ENCODE measurements at places on chromosomes 11 and 22.
A peak's percentile ranks its signal among the peaks of the same experiment; 100 is the strongest.

GRCh38 chr11:122276221-122276620 is 160.2 kb upstream of the BLID start:
- no peak for DNase-seq

DNA sequence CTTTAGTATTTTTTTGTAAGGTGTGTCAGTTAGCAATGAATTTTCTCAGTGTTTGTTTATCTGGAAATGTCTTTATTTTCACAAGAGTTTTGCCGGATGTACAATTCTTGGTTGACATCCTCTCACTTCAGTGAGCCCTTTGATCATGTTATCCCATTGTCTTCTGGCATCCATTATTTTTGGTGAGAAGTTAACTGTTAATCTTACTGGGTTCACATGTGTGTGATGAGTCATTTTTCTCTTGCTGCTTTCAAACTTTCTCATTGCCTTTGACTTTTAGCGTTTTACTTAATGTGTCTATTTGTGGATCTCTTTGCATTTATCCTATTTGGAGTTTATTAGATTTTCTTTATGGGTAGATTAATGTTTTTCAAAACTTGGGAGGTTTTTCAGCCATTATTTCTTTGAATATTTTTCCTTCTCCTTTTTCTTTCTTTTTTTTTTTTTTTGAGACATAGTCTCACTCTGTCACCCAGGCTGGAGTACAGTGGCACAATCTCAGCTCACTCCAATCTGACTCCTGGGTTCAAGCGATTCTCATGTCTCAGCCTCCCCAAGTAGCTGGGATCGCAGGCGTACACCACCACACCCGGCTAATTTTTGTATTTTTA is 100.5 kb upstream of the RRM1 start:
- no peak for DNase-seq

- DNase-seq, result no peak
Measured at GRCh38 chr22:40043081-40043480, 48.3 kb downstream of the FAM83F start.

DNA sequence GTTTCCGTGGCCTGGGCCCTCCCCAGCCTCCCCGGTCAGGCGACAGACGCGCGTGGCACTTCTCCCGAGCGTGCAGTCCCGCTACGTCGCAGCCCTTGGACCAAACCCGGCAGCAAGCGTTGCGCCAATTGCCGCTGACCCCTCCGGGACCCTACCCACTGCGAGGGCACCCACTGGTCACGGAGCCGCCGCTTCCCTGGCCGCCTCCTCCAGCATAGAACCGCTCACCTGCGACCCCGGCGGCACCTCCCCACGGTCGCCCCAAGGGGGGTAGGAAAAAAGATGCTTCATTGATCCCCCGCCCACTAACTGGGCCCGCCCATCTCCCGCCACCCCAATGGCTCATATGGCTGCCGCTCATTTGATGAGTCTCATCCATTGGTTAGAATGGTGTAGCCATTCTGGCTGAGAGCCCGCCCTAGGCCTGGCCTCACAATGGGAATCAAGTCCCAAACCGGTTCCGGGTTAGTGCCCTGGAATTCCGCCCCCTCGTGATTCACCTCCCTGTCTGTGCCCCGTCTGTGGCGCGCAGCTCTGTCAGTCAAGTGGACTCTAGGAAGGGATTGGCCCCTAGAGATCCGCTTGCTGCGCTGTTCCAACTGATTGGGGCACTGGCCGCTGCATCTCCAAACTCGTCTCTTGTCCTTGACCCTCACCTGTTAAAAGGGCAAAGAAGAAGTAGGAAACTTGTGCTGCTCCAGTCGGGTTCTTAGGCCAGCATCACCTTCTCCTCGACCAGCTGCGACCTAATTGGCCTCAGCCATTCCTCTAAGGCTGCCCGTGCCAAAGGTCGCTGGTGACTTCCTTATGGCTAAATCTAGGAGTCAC is at the start of gene MSANTD4:
MSANTD4 (minus strand) TSS at position 274 of the 828 bp plus-strand sequence. CDS start 11,323 bp downstream, outside the sequence.
- DNase-seq, result peak; percentile 99

- DNase-seq, result no peak
Measured at GRCh38 chr11:76878014-76878413, 17.3 kb downstream of the ACER3 start.

- no peak for DNase-seq
Measured at GRCh38 chr11:64774144-64774543, 4.2 kb downstream of the SF1 start.

GRCh38 chr11:9765320-9766101 is 101.6 kb downstream of the SWAP70 start:
- peak; percentile 24 for DNase-seq

- no peak for DNase-seq
Measured at GRCh38 chr11:82321206-82321605, 412.5 kb downstream of the FAM181B start.

DNA sequence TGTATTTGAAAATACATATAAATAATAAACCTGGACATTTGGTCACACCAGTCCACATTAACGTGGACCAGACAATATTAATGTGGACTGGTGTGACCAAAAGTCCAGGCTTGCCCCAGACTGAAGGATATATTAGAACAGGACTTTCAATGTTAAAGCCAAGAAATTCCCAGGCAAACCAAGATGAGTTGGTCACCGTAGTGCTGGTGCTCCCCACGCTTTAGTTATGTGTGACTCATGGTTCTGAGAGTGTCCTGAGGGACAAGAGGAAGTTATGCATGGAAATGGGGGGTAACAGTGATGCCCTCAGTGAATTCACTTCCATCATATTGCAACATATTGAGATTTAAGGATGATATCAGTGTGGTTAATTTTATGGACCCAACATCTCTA is 31.4 kb downstream of the POU2AF1 start:
- no peak for DNase-seq

DNA sequence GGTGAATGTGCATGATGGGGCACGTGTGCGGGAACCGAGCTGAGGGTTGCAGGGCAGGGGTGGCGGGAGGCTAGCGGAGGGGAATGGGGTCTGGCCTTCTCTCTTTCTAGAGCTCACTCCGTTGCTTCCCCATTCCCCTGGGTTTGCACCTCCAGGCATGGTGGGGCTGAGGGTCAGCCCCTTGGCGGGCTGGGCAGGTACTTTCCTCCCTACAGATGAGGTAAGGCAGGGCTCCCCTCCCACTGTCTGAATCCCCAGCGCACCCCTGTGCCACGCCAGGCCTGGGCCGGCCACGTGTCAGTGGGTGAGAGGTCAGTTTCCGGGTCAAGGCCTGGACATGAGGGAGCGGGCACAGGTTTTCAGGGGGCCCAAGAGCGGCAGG is 8.9 kb downstream of the SUSD2 start:
- DNase-seq, result no peak

- no peak for DNase-seq
Measured at GRCh38 chr11:68432874-68433273, 27.7 kb upstream of the PPP6R3 start.

DNA sequence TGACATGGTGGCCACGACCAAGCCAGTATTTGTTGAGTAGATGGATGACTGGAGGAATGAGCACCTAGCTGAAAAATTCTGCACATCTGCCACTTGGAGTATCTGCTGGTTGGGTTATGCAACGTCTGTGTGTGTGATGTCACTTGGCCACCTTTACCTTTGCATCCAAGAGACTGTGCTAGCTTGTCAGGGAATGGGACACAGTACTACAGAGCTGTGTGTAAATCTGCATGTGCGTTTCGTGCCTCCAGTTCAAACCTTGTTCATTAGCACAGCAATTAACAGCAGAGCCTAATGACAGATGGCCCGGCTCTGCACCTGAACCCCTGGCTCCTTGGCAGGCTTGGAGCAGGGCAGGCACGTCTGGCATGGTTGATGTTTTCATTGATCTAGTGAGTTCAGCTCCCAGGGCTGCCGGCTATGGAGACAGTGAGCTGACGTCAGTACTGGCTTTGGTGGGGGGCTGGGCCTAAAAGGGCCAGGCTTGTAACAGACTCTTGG is 188.4 kb upstream of the NAV2 start:
- DNase-seq, result no peak

DNA sequence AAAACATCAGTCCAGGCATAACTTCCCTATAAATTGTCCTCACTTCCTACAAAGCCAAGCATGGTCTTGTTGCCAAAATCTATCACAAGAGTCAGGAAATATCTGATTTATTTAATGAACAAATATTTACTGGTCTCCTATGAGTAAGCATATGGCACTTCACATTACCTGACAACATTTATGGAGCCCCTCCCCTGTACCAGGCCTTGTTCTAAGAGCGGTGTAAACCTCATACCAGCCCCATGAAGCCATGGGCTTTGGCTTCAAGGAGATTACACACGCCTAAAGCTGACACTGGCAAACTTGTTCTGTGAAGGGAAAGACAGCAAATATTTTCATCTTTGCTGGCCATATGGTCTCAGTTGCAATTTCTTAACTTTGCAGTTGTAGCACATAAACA is 43.0 kb upstream of the EIF3D start:
- no peak for DNase-seq

- peak; percentile 81 for DNase-seq
Measured at GRCh38 chr22:24951942-24952836, at the start of gene KIAA1671. Gene KIAA1671 (plus strand): TSS chr22:24952716. CDS start chr22:25028000, 75,284 bp downstream.

DNA sequence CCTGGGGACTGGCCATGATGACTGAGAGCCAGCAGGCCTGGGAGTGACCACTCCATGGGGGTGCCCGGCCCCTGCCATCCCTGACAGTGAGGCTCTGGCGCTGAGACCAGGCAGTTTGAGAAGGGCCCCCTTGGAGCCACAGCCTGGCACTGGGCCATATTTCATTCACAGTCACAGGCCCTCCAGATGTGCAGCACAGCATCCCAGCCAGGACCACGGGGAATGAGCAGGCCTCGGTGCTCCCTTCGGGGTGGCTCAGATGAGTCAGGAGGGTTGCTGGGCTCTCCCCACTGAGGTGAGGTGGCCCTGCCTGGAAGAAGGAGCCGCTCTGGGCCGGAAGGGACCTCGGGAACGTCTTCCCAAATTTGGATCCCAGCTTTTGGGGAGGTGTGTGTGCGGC is 53.0 kb downstream of the GRAMD4 start:
- no peak for DNase-seq

- DNase-seq, result peak; percentile 92
Measured at GRCh38 chr22:41448189-41448808, 1.7 kb upstream of the TOB2 start.

GRCh38 chr22:43222262-43222661 is 35.3 kb upstream of the TTLL12 start:
- no peak for DNase-seq

DNA sequence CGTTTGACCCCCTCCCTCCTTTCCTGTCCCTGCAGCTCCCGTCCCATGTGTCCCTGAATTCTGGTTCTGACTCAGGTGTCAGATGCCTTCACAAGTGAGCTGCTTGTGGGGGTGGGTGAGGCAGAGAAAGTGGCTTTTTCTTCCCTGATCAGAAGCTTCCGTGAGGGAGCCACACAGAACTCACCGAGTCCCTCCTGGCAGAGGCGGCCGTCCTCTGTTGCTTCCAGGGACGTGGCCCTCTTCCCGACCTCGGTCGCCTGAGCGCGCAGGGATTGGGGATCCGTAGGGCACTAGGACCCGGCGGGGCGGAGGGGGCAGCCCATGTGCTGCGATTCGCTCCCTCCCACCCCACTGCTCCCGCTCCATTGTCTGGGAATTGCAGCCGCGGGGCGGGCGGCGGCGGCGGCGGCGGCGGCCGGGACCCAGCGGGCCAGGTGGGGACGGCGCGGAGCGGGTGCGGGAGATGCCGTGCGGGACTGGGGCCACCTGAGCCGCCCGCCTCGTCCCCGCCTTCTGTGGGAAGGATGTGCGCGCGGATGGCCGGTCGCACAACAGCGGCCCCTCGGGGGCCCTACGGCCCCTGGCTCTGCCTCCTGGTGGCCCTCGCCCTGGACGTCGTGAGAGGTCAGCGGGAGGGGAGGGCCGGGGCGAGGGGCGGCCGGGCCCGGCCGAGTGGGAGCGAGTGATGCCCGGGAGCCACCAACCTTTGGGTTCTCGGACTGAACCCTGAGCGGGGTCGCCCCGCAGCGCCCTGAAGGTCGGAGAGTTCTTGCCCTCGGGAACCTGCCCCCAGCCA is at the start of gene TMEM132A:
TMEM132A (plus strand) TSS at position 351 of the 796 bp plus-strand sequence; CDS start at position 525, 174 bp downstream.
- peak; percentile 76 for DNase-seq

- DNase-seq, result no peak
Measured at GRCh38 chr22:38891256-38891655, 19.2 kb upstream of the CBX6 start.

GRCh38 chr11:111363985-111364384 is 15.1 kb downstream of the POU2AF1 start:
- DNase-seq, result no peak

GRCh38 chr11:46248289-46249102 is 29.0 kb upstream of the CREB3L1 start:
- DNase-seq, result no peak

DNA sequence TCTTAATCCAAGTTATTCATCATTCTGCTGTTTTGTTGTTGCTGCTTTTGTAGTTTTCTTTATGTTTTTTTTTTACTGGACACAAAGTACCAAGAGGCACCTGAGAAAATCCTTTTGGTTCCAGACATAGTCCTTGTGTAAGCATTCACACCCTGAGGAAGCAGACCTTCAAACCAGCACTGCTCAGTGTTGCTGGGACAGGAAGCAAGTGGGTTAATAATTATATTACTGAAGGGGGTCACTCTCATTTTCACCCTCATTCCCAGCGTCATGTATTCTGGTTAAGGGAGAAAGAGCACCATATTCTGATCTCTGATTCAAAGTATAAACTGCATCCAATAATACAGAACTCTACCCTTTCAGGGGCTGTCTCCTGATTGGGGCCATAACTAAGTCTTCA is 5.9 kb upstream of the ALKBH3 start:
- DNase-seq, result no peak
